ENCODE measurements at places on chromosomes 6 and 20.

- no peak for DNase-seq
Measured at GRCh38 chr6:81683912-81684311, 68.6 kb downstream of the TENT5A start.

GRCh38 chr20:52269321-52269720 is 77.7 kb upstream of the ZFP64 start:
- DNase-seq, result no peak

DNA sequence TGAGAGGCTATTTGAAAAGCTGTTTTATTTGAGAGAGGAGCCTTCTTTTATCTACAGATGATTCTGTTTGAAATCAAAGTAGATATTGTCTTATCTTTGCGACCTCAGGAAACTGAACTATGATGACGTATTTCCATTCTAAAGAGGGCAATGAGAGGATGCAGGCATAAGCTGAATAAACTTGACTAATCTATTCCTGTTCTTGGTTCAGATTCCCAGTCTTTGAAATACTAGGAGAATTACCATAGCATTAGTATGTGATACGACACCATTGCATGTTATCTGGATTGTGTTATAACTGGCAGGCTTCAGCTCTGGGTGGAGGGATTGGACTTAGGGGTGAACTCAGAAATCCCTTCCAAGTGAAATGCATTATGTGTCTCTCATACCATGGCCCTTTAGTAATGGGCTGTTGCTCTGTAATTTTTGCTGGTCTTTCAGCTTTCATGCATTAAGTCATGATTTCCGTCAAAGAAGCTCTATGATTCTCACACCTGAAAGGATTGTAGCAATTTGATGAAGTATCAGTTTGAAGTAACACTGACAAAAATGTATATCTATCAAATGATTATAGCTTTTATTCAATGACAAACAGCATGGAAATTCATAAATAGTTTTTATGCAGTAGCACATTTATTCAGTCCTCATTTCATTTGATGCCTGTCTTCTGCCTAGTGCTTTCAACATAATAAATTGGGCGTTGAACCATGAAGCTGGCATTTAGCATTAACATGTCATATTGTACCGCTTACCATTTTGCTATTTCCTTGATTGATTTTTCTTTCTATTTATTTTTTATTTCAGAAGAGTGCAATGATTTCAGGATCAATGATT is 138.4 kb upstream of the SPACA1 start:
- DNase-seq, result no peak

- no peak for DNase-seq
Measured at GRCh38 chr6:120869397-120869796, 464.9 kb downstream of the TBC1D32 start.

DNA sequence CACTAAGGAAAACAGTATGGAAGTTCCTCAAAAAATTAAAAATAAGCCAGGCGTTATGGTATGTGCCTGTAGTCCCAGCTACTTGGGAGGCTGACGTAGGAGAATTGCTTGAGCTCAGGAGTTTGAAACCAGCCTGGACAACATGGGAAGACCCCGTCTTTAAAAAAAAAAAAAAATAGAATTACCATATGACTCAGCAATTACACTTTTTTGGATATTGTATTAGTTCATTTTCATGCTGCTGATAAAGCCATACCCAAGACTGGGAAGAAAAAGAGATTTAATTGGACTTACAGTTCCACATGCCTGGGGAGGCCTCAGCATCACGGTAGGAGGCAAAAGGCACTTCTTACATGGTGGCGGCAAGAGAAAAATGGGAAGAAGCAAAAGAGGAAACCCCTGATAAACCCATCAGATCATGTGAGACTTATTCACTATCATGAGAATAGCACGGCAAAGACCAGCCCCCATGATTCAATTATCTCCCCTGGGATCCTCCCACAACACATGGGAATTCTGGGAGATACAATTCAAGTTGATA is 10.8 kb upstream of the SMIM29 start:
- no peak for DNase-seq

DNA sequence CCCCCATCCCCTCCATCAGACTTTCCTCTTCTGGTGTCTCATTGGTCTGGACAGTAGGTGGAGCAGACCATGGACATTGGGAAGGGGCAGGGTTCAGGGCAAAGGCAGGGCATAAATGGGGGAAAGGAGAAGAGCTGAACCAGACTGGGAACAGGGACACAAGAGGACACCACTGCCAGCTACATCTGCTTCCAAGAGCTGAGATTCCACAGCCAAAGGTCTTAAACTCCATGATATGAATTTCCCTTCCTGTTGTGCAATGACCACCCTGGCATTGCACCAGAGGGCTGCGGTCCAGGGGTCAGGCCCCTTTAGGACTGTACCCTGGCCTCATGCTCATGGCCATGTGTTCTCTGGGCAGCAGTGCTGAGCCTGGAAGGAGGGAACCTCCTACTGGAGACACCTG is 137.9 kb downstream of the MAFB start:
- DNase-seq, result no peak

DNA sequence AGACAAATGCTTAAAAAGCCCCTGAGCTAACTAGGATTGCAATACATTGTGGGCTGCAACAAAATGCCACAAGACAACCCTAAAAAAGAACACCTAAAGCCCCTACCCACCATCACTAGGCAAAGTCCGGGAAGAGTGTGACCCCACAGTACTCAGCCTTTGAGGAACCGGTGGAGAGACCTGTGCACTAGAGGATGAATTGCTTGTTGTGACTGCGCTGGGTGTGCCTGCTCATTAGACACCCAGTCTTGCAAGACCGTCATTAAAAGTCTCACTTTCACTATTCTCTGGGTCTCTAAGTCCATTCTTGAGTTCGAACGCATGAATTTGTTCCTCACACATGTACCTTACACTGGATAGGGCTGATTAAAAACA is 88.7 kb downstream of the JPH2 start:
- no peak for DNase-seq

GRCh38 chr20:47265984-47266383 is 90.5 kb downstream of the ZMYND8 start:
- DNase-seq, result no peak

DNA sequence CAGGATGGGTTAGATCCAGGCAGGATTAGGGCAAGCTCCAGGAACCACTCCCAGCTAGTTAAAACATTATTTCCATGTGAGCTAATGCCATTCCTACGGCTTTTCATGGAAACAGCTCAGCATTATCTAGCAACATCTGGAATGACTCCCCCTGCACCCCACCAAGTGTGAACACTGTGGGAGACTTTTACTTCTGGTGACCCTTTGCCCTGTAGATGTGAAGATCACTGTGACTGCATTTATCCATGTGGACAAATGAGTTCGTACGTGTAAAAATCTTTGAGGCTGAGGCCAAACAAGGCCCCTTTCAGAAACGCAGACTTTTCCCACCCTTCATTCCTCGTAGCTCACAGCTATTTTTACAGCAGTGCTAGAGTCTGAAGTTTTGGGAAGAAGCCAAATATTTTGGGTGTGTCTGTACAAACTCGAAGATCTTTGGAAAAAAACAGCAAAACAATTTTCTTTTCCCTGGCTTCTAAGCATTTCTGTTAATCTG is 221.8 kb upstream of the SOX4 start:
- no peak for DNase-seq

DNA sequence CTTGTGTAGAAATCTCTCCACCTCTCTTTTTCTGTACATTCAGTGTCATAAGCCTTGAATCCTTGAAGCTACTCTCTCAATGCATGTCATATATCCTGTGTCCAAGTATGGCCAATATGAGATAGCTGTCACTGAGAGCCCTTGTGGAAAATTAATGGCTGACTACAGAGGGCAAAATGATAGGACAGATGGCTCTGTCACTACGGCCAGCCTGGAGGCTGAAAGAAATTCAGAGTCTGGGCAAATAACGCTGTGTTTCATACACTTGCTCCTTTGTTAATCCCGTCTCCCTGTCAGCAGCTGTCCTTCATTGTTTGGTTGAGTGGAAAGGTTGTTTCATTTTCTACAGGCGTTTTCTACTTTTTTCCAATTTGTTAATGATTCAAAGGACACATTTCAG is 70.4 kb upstream of the VGLL2 start:
- DNase-seq, result no peak

- DNase-seq, result no peak
Measured at GRCh38 chr6:137248702-137249101, 29.5 kb upstream of the IFNGR1 start.

- DNase-seq, result no peak
Measured at GRCh38 chr20:55103188-55103587, 627.8 kb downstream of the DOK5 start.

DNA sequence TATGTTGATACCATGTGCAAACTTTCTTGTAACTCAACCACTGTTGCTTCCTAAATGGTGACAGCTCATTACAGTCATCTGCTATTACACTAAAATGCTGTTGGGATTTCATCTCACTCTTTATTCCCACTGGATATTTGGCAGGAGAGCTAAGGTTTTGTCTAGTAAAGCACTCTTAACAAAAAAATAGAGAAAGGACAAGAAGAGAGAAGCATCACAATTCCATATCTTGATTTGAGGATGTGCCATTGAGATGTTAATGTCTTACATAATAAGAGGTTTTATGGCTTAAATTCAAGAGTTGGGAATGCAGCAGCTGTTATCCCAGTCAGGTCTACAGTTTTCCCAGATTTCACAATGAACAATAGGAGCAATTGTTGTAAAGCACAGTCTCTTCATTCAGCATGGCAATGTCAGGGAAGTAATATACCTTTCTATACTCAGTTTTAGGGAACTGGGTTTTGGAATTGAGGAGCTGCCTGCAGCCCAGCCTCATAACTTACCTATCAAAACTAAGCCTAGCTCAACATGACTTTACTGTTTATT is 134.9 kb downstream of the ISM1 start:
- no peak for DNase-seq

GRCh38 chr6:46711491-46711890 is 23.7 kb downstream of the PLA2G7 start:
- no peak for DNase-seq

GRCh38 chr20:20561841-20562240 is 150.6 kb downstream of the RALGAPA2 start:
- no peak for DNase-seq

DNA sequence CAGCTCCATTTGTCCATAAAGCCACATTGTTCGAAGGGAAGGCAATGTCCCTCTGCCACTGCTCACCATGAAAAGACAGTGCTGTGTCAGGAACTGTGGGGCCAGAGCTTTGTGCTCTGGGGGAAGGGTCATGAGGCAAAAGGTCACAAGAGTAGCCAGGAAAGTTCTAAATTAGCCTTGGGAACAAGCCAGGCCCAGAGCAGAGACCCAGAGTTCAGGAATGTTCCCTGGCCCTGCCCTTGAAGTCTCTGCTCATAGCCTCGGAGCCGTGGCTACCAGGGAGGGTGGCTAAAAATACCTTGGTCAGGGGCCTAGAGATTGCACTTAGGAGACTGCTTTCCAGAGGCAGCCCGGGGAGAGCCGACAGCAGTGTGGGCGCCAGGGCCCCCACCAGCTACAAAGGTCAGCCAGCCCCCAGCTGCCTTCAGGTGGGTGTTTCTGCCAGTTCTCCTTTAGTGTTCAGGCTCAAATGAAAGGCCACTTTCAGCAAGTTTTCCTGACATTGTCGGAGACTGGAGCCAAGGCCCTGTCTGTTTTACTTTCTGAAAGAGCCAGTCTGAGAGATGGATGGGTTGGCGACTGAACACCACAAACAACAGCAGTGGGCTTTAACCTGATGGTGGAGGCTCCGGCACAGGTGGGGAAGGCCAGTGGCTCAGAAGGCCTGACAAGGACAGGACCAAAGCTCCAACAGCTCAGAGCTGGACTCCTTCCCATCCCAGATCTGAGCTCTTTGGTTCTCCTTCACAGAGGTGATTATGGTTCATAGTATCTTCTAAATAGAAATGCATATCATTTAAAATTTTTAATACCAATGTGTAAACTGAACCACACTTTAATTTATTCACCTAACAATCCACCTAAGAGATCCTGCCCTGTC is 76.2 kb downstream of the CDH26 start:
- DNase-seq, result no peak

GRCh38 chr6:14571001-14571400 is 453.4 kb downstream of the CD83 start:
- no peak for DNase-seq

GRCh38 chr6:160356074-160356744 is 8.0 kb downstream of the SLC22A3 start:
- DNase-seq, result no peak

DNA sequence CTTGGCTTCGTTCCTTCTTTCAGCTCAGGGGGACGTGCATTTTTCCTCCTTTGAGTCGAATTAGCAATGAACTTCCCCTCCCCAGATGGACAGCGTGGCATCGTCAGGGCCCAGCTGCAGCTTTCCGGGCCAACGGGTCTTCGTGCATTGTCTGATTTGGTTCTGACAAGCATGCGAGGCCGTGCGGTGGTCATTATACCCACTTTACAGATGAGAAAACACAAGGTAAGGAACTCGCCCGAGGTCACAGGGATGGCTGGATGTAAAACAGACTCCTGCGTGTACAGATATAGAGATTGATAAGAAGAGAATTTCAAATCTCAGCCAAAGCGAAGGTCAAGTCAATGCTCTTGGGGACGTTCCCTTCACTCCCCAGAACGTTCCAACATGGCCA is 187.6 kb upstream of the SULF2 start:
- DNase-seq, result no peak

GRCh38 chr20:5145365-5146098 is 18.7 kb downstream of the CDS2 start:
- DNase-seq, result no peak

- DNase-seq, result no peak
Measured at GRCh38 chr20:50306478-50307423, 116.1 kb downstream of the CEBPB start.

- DNase-seq, result no peak
Measured at GRCh38 chr6:15881150-15881549, 218.3 kb upstream of the DTNBP1 start.

- peak; percentile 30 for DNase-seq
Measured at GRCh38 chr20:50848846-50849673, 54.2 kb downstream of the BCAS4 start.

DNA sequence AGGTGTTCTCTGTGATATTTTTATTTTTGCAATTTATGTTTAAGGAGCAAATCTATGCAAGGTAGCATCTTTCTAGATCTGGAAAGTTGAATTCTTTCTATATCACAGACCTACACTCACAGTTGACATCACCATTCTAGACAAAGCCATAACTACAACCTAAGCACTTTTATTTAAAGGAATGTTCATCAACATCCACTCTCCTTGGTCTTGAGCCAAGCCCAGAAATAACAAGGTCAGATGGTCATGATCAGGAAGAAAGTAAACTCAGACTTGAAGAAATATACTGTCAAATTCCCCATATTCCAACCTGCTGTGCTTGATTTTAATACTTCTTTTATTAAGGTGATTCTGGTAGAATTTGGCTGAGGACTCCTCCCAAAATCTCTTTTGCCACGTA is 32.2 kb downstream of the MMUT start:
- DNase-seq, result no peak

GRCh38 chr6:131999545-132000146 is 48.5 kb upstream of the CCN2 start:
- no peak for DNase-seq

DNA sequence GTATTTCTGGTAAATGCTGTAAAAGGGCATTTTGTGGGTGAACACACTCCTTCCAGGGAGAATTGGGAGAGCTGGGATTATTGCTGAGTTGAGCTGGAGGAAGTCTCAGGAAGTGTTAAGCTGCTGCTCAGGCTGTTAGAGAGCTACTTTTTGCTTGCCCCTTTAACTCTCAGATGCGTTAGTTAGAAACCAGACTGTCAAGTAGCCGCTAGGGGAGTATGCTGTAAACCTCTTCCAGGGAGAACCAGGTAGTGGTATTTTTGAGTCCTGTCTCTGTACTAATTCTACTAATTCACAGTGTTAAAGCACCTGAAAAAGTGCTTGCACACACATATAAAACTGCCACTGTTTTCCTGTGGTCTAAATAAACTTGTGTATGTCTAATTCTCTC is 6.6 kb upstream of the GFRAL start:
- DNase-seq, result no peak

GRCh38 chr20:62765432-62766070 is 30.7 kb upstream of the MRGBP start:
- DNase-seq, result no peak

Measured in uterus (tissue), 4 donors.